ENCODE measurements at places on chromosomes 2 and 18.

- no peaks in the 10 kb centered on the region for H3K27me3 ChIP-seq
- peaks cover 2% of the 10 kb centered on the region for H3K36me3 ChIP-seq
- no peaks in the 10 kb centered on the region for H3K4me1 ChIP-seq
- H3K27ac ChIP-seq: no peak overlapping the region
Measured at GRCh38 chr2:236307641-236308040, 43.4 kb upstream of the ASB18 start.

DNA sequence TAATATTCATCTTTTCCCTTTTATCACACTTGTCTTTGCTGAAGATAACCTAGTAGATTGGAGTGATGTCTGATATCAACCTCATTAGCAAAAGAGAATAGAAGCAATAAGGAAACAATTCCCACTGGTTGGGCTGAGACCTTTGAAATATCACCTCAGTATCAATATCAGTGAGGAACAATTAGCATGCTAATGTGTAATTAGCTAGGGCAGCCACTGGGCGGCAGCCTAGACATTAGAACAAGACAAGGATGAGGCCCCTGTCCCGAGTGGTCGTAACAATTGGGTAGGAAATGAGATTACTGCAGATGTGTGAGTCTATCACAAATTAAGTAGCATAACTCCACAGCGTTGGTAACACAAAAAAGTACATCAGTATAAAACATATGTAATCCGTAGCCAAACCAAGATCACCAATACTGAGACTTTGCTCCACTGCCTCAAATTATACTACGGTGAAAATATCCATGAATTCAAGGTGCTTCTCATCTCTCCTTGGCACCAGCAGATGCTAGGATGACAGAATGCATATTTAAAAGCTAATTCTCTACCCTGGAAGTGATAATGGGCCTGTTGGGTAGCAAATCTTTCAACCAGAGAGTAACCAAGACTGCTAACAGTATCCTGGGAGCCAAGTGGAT is 99.1 kb downstream of the ALPK2 start:
- DNase-seq: no peak
- H3K27me3 ChIP-seq: no peaks in the 10 kb centered on the region
- H3K27ac ChIP-seq: no peak overlapping the region
- H3K4me1 ChIP-seq: peaks cover 20% of the 10 kb centered on the region

- H3K36me3 ChIP-seq: peaks cover 3% of the 10 kb centered on the region
- H3K27me3 ChIP-seq: no peaks in the 10 kb centered on the region
- peak overlapping the region; percentile 91 for H3K27ac ChIP-seq
- peak overlapping the region; percentile 93 for H3K4me3 ChIP-seq
- no peak for DNase-seq
Measured at GRCh38 chr2:24047703-24048033, 477 bp upstream of the WDCP start.

DNA sequence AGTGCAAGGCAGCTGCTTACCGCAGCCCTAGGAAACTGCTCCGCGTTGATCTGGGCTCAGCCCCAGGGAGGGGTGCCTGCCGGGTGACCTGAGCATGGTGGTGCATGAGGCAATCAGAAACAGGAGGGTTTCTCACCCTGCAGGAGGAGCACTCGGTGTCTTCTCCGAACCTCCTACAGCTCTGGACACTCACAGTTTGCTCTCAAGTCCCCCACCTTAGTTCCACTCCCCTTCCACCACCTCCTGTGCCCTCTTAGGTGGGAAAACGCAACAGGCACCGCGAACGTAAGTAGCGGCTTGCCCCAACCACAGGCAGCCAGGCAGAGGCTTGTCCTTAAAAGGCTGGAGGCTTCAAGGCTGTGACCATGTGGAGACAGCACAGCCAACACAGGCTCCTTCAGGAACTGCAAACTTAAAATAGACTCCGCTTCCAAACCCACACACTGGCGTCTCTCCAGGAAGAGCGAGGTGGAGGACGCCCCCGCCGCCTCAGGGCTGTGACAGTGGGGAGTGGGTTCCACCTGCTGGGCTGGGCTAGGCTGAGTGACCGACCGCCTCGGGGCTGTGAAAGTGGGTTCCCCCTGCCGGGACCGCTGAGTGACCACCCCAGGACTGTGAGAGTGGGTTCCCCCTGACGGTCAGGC is 71.6 kb downstream of the NDUFA10 start:
- peaks cover 3% of the 10 kb centered on the region for H3K36me3 ChIP-seq
- DNase-seq: no peak
- H3K27ac ChIP-seq: peak overlapping the region; percentile 64
- no peak overlapping the region for H3K4me3 ChIP-seq
- no peaks in the 10 kb centered on the region for H3K27me3 ChIP-seq

- H3K36me3 ChIP-seq: no peaks in the 10 kb centered on the region
- DNase-seq: no peak
- no peaks in the 10 kb centered on the region for H3K4me1 ChIP-seq
- peaks cover 3% of the 10 kb centered on the region for H3K27me3 ChIP-seq
Measured at GRCh38 chr2:82857967-82858366, 1601.1 kb downstream of the SUCLG1 start.

- peaks cover 10% of the 10 kb centered on the region for H3K4me1 ChIP-seq
- no peaks in the 10 kb centered on the region for H3K27me3 ChIP-seq
Measured at GRCh38 chr2:157986761-157987160, 110.6 kb upstream of the ACVR1 start.

DNA sequence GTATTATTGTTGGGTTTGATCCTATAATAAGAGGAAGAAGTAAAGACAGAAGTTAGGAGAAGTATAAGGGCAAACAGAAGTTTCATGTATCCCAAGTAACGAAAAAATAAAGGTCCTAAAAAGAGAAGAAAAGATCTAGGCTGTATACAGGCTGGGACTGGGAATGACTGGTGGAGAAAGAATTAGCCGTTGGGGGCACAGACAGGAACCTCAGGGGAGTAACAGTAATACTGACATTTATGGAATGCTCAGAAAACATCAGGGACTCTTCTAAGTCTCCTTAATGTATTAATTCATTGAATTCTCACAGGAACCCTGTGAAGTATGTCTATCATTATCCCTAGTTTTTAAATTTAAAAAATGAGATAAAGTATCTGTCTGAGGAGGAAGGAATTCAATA is 67.6 kb downstream of the PTPN2 start:
- peaks cover 1% of the 10 kb centered on the region for H3K4me1 ChIP-seq
- H3K27ac ChIP-seq: no peak overlapping the region
- no peak overlapping the region for H3K4me3 ChIP-seq
- H3K27me3 ChIP-seq: no peaks in the 10 kb centered on the region
- no peak for DNase-seq

- H3K36me3 ChIP-seq: no peaks in the 10 kb centered on the region
- no peak for DNase-seq
- no peak overlapping the region for H3K4me3 ChIP-seq
- peaks cover 70% of the 10 kb centered on the region for H3K4me1 ChIP-seq
Measured at GRCh38 chr2:41958251-41958650, 89.6 kb upstream of the PKDCC start.

DNA sequence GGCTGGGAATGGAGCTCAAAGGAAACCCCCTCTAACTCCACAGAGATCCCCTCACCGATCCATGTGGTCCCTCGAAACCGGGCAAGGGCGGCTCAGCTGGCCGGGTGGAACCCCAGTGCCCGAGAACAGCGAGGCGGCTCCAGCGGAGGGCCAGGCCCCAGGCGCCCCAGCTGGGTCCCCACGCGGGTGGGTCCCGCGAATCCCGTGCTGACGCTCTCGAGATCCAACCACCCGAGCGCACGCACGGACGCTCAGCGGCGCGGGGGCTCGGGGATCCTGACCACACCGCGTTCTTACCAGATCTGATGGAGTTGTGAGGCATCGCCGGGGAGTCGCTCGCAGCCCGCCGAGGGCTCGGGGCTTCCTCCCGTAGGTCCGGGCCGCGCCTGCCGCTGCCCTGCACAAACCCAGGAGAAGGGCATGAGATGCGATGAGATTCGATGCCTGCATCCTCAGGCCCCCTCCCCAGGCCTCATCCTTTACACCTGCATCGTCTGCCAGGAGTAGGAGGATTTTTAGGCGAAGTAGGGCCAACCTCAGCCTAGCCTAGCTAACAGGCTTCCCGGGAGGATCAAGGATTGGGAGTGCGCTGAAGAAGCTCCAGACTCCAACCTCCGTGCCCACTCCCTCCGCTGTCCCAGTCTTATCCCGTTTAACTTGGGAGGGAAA is 514 bp downstream of the PAX8 start:
- no peak overlapping the region for H3K27ac ChIP-seq
- no peak overlapping the region for H3K4me3 ChIP-seq
- peaks cover 4% of the 10 kb centered on the region for H3K4me1 ChIP-seq

DNA sequence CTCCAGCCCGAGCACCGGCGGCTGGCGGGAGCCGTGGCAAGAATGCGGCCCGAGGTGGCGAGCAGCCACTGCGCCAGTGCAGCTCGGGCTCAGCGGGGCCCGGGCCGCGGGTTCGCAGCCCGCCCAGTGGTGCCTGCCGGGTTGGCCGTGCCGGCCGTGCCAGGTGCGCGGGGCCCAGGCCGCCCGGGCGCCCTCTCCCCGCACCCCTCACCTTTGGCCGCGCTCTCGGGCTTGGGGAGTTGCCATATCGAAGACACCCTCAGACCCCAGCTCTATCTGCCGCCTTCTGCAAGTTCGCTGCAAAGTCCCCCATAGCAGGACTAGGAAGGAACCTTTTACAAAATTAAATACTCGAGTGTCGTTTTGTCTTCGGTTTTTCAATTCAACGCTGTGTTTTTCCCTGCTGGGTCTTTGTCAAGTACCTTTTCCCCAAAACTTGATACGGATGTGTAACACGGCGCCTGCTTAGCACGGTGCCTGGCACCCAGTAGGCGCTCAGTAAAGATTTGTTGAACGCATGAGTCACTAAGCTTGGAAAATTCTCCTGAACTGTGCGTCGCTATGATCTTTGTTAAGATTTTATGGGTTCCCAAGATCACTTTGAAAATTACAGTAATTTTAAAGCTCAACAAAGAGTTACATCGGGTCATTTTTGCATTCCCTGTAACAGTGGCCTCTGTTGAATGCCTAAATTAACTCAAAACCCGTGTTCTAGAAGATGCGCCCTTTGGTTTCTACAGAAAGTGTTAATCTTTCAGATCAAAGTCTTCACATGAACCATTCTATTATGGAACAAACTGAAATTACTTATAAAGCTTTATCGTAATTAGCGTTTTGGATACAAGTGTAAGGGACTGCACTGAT is 750 bp downstream of the STRADB start:
- H3K27me3 ChIP-seq: no peaks in the 10 kb centered on the region
- DNase-seq: no peak
- peaks cover 28% of the 10 kb centered on the region for H3K4me1 ChIP-seq

DNA sequence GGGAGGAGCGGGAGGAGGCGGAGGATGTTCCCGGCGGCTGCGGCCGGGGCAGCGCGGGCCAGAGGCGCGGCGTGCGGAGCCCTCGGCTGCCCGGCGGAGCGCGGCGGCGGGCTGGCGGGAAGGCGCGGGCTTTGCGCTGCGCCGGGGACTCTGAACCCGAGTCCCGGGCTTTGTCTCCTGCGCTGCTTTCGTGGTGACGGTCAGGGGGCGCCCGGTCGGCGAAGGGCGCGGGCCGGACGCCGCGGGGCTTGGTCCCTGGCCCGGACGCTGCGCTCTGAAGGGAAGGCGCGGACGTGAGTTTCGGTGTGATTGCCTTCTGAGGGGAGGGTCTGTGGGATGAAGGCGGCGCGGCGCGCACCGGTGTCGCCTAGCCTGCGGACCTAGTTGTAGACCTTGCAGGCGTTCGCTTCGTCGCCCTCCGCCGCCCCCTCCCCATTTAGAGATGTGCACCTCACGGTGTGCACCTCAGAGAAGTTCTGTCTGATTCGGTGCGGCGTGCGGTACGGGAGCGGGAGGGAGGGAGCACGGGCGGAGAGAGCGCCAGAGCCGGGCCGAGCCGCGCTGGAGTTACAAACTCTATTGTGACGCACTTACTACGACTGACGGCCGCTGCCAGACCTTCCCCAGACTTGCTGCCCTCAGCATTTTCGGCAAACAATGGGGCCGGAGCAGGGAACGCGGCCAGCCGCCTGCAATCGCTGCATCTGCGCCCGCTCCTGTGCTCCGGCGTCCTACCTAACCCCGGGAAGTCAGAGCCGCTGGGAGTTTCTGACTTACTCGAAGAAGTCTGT is 2.1 kb downstream of the BCL2L11 start:
- H3K27me3 ChIP-seq: peaks cover 23% of the 10 kb centered on the region
- H3K4me3 ChIP-seq: peak overlapping the region; percentile 90
- peaks cover 56% of the 10 kb centered on the region for H3K4me1 ChIP-seq
- peak; percentile 46 for DNase-seq
- peaks cover 16% of the 10 kb centered on the region for H3K36me3 ChIP-seq
- peak overlapping the region; percentile 93 for H3K27ac ChIP-seq

DNA sequence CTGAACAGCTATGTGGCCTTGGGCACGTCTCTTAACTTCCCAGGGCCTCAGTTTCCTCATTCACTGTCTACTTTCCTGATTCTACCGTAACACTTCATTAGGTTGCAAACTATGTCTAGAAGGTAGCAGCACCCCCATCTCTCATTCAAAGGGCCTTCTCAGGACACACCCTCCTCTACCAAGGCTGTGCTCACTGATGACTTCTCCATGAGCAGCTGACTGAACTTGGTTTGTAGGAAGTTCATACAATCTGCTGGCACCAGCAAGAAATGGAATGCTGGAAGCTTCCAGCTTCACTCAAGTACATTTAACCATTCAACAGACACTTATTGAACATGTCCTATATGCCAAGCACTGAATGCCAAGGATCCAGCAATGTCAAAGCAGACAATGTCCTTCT is 250.8 kb upstream of the CTAGE1 start:
- H3K4me1 ChIP-seq: peaks cover 46% of the 10 kb centered on the region
- H3K27me3 ChIP-seq: peaks cover 2% of the 10 kb centered on the region
- H3K27ac ChIP-seq: peak overlapping the region; percentile 87
- peaks cover 7% of the 10 kb centered on the region for H3K36me3 ChIP-seq

- no peak overlapping the region for H3K27ac ChIP-seq
- H3K27me3 ChIP-seq: no peaks in the 10 kb centered on the region
- peaks cover 24% of the 10 kb centered on the region for H3K4me1 ChIP-seq
- no peak overlapping the region for H3K4me3 ChIP-seq
- H3K36me3 ChIP-seq: no peaks in the 10 kb centered on the region
- DNase-seq: no peak
Measured at GRCh38 chr2:216756435-216756834, 61.1 kb upstream of the IGFBP5 start.

DNA sequence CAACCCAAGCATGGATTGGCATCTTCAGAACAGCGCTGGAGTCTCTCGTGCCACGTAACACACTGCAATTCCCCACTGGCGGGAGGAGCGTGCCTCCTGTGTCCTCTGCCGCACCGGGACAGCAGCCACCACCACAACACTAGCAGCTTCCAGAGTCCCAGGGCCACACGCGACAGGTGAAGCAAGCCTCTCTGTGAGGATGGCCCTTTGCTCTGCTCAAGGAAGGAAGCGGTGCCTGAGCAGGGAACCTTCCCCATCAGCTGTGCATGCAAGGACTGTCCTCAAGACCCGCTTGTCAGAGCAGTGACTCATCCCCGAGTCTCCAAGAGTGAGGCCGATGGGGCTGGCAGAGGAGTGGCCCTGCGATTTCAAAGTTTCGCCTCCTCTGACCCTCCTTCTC is 44.0 kb downstream of the TTC32 start:
- DNase-seq: no peak
- no peak overlapping the region for H3K4me3 ChIP-seq
- H3K27me3 ChIP-seq: peaks cover 7% of the 10 kb centered on the region

GRCh38 chr18:1663879-1664705 is 759.4 kb downstream of the ADCYAP1 start:
- H3K4me1 ChIP-seq: peaks cover 5% of the 10 kb centered on the region
- no peak overlapping the region for H3K27ac ChIP-seq
- no peak overlapping the region for H3K4me3 ChIP-seq
- DNase-seq: peak; percentile 47
- H3K27me3 ChIP-seq: no peaks in the 10 kb centered on the region

GRCh38 chr18:68772268-68772667 is 25.6 kb upstream of the CCDC102B start:
- DNase-seq: no peak
- H3K4me1 ChIP-seq: no peaks in the 10 kb centered on the region
- H3K4me3 ChIP-seq: no peak overlapping the region
- H3K36me3 ChIP-seq: no peaks in the 10 kb centered on the region
